ENCODE measurements at places on chromosomes 7 and 10.

GRCh38 chr10:99860466-99860865 lies 78.0 kb downstream of the ABCC2 start:
- no peak for DNase-seq

GRCh38 chr7:51219261-51219988 lies 97.2 kb downstream of the COBL start:
- no peak for DNase-seq

- DNase-seq: no peak
Observed at GRCh38 chr7:80467069-80467468, 44.8 kb downstream of the GNAT3 start.

DNA sequence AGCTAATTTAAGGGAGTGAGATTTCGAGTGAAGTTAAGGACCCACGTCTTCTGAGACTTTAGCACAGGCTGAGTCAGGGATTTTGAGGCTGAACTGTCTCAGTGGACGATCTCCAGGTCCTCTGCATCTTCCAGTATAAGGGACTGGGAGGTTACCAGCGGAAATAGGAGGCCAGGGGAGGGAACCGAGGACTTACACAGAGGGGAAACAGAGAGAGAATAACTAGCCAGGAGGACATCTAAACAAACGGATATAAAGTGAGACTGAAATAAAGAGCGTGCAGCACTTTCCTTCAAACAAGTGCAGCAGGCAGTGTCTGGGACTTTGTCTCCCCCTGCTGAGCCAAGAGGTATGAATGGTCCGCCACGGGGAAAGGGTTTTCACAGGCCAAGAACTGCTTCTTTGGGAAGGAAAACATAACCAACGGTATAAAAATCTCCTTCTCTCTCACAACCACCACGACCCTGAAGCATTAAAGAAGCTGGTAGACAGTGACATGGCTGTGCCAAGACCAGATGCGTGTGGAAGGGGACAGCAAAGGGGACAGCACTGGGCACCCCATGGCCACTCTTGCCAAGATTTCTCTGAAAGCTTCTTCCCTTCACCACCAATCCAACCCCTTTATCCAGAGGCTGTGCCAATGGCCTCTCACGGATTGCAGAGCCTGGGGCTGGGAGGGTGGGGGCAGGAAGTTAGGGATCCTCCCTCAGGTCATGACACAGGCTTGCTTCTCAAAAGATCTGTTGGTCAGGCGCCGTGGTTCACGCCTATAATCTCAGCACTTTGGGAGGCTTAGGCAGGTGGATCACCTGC lies 72.0 kb downstream of the SLC37A3 start:
- DNase-seq: peak; percentile 82

GRCh38 chr10:43120929-43121314 lies 17.3 kb upstream of the CSGALNACT2 start:
- DNase-seq: no peak

- no peak for DNase-seq
Observed at GRCh38 chr7:41816111-41816510, 113.2 kb upstream of the INHBA start.

DNA sequence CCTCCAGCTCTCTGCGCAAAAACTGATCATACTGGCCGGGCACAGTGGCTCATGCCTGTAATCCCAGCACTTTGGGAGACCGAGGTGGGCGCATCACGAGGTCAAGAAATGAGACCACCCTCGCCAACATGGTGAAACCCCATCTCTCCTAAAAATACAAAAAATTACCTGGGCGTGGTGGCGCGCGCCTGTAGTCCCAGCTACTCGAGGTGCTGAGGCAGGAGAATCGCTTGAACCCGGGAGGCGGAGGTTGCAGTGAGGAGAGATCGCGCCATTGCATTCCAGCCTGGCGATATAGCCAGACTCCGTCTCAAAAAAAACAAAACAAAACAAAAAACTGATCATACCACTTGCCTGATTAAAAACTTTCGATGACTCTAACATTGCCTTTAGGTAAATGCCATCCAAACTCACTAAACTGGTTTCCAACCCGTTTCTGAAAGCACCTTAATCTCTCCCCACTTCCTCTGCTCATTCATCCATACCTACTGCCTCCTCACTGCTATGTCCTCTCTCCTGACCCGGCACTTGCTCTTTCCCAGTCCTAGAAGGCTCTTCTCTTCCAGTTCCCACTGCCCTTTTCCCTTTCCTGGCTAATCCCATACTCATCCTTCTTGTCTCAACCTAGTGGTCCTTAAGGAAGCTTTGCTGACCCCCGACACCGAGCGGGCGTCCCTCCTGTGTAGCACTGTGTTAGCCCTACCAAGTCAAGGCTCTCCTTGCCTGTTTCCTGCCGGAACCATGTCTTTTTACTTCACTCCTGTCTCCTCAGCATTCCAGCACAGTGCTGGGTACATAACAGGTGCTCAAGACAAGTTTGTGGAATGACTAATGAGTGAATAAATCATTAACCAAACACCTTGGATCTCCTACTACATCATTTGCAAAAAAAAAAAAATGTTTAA lies 686 bp upstream of the MIOS start:
- peak; percentile 23 for DNase-seq

GRCh38 chr7:155222061-155222460 lies 75.6 kb upstream of the INSIG1 start:
- DNase-seq: no peak
